ENCODE measurements at places on chromosomes 12 and 14. TPM values are rescaled to one million over a fixed set of nuclear protein-coding genes. Genes with fewer than 3 reads are reported as not detected.

KRT3 gene
- total RNA-seq, result not detected

DNA sequence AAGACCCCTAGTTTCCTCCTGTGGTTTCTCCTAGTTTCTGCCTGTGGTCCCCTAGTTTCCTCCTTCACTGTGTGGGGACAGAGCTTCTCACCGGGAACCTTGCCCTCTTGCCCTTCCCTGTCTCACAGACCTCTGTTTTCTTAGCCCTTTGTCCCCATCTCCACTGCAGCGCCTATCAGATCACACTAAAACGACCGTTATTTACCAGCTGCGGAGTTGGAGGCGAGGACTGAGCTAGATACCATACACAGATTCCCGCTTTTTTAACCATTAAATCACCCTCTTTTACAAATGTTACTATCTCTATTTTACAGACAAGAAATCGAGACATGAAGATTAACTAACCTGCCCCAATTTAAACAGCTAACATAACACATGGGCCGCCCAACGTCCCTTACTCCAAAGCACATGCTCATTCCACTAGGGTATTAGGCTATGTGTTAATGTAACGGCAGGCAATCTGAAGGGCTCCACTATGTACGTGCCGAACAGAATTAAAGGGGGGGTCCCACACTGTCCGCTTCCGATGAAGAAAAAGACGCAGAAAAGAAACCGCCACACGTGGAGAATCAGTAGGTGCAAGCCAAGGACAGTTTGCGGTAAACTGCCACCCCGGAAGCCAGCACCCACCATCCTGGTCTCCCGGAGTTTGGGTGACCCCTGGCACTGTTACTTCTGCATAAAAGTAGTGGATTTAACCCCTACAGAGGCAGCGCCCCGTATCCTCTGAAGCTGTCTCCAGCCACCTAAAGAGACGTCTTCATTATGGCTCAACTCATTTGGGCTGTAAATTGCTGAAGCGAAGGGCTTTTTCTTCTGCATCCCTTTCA is 1.9 kb upstream of the FKBP4 start:
- no peak for DNase-seq

DNA sequence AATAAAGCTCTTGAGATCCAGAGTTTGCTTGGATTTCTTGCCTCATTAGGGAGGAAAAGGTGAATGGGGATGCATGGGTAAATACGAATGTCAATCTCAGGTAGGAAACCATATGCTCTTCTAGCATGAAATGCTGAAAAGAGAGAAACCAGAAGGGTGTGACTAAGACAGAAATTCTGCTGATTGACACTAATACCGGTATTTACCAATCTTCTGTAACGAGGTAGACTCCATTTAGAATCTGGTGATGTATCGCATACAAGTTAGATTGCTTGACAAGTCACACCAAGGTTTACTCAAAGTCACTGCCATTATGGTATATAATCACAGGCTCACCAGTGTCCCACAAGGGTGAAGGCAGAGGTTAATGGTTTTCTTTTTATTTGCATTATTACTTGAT is 337.9 kb downstream of the NRXN3 start:
- DNase-seq, result no peak

GRCh38 chr12:102454330-102454729 is 26.0 kb downstream of the IGF1 start:
- DNase-seq, result no peak

GRCh38 chr12:33357181-33357580 is 82.4 kb downstream of the SYT10 start:
- DNase-seq, result no peak

DNA sequence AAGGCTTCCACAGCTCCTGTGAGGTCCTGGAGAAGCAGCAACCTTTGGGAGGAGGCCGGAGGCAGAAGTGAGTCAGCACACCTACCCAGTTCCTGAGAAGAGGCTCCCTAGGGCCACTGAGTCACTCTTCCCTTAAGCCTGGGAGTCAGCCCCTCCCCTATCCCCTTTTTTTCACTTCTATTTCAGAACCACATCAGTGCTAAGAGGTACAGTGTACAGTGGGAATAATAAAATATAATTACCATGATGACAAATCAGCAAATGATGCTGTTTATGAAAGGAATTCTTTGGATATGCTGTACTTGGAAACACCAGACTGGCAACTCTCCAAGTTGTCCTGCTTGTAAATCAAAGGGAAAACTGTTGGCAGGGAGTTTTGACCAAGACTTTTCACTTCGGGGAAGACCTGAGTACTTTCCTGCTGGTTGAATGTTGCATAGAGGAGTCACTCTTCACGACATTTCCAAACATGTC is 7.8 kb upstream of the TBPL2 start:
- peak; percentile 100 for DNase-seq

- DNase-seq, result peak; percentile 74
These were observed 539 bp upstream of the HMGA2 start for GRCh38 chr12:65823513-65824375.

RGS6 gene
- total RNA-seq, result 4.7 TPM

SMOC1 gene
- total RNA-seq, result not detected

DNA sequence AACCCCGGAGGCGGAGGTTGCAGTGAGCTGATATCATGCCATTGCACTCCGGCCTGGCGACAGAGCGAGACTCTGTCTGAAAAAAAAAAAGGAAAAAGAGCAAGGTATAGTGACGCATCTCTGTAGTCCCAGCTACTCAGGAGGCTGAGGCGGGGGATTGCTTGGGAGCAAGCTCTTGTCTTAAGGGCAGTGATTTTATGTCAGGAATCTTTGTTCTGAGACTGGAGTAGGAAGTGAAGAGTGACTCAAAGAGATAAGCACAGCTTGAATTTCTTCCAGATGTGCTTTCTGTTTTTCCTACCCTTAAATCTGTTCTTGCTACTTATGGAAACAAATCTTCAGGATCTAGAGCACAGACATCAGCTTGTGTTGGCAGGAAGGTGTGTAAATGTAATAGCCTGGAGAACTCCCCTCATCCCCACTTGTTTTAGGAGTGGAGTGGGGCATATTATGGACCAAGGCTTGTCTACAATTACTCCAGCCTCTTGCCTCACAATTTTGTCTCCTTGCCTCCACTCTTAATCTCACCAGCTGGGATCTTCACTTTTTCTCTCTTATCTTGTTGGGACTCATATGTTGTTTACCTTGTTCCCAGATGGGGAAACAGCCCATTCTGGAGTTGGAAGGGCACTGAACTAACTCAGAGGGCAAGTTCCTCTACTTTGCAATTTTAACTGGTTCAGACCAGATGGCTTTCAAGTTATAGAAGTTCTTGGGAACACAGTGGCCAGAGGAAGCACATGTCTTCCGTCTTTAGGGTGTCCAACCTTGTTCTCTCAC is 7.5 kb downstream of the TMED2 start:
- DNase-seq, result no peak

IFI27L1 gene
- 26.0 TPM for total RNA-seq

- no peak for DNase-seq
These were observed 16.2 kb downstream of the KRT80 start for GRCh38 chr12:52175371-52176350.

- DNase-seq, result peak; percentile 92
These were observed 57.9 kb upstream of the SLC38A2 start for GRCh38 chr12:46430340-46430948.

GRCh38 chr14:85562630-85563029 is 32.7 kb downstream of the FLRT2 start:
- DNase-seq, result no peak

P2RX2 gene
- total RNA-seq, result not detected

- no peak for DNase-seq
These were observed 219.3 kb downstream of the TRHDE start for GRCh38 chr12:72491426-72491825.

DNA sequence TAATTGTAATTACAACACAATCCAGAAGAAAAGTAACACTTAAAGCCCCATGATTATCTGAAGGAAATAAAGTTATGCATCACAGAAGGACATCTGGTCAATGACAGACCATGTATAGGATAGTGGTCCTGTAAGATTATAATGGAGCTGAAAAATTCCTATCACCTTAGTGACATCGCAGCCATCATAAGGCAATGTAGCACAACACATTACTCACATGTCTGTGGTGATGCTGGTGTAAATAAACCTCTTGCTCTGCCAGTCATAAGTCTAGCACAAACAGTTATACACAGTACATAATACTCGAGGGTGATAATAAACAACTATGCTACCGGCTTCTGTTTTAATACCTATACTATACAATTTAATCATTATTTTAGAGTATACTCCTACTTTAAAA is 11.2 kb downstream of the ATG2B start:
- DNase-seq, result no peak

DNA sequence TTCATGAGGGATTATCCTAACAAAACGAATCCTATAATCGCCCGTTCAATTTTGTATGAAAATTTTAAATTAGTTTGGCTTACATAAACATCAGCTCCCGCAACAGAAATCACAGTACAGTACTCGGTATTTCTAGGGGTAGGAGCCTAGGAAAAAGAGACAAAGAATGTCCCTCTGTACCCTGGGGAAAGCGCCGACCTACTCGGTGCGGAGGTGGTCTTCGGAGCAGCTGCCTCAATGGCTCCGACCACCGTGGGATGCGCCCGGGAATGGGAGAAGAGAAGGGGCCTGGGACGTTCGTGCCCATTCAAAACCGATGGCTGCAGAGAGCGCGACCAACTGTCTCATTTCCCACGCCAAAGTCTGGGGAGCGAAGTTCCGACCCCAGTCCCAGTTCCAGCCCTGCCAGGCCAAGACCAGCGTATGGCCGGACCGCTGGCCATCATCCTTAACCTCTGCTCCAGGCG is 618 bp downstream of the GNPNAT1 start:
- peak; percentile 15 for DNase-seq

PLEKHG7 gene
- total RNA-seq, result not detected

GRCh38 chr12:115249671-115250278 is 565.8 kb upstream of the TBX3 start:
- DNase-seq, result no peak

- DNase-seq, result no peak
These were observed 2.4 kb downstream of the CCDC177 start for GRCh38 chr14:69572030-69572840.

GRCh38 chr12:127113945-127114344 is 1153.0 kb upstream of the TMEM132C start:
- no peak for DNase-seq

ABHD12B gene
- total RNA-seq, result 0.74 TPM

DNA sequence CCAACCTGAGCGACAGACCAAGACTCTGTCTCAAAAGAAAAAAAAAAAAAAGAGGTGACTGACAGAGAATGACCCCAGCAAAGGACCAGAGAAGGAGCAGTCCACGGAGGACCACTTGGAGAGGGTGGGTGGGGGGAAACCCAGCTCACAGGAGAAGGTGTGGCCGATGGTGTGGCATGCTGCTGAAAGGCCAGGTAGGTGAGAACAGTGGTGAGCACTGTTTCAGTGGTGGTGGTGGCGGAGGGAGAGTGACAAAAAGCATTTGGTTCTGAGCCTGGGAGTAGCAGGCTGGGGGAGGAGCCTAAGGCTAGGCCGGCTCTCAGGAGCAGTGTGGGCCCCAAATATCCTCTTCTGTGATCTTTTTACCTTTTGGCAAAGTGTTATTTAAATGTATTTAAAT is 63.8 kb downstream of the IRF2BPL start:
- DNase-seq, result no peak

OR6C2 gene
- not detected for total RNA-seq

SNRPF gene
- total RNA-seq, result 56.3 TPM
